ENCODE measurements at places on chromosomes 13 and 19.

DNA sequence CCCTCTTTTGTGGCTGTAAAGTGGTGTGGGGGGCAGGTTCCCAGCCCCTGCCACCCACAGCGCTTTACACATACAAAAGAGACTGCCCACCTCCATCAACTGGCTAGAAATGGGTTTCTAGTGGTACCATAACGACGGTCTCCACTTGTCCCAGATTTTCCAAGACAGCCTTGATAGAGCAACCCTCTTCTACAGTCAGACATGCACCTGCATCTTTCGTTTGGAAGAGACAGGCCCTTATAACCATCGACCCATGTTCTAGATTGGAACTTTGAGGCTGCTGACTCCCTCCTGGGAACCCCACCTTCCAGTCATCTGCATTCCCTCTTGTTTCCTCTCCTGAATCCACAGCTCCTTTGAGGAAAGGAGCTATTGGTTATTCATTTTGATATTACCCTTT is 63.1 kb downstream of the GSX1 start:
- no peak for DNase-seq

DNA sequence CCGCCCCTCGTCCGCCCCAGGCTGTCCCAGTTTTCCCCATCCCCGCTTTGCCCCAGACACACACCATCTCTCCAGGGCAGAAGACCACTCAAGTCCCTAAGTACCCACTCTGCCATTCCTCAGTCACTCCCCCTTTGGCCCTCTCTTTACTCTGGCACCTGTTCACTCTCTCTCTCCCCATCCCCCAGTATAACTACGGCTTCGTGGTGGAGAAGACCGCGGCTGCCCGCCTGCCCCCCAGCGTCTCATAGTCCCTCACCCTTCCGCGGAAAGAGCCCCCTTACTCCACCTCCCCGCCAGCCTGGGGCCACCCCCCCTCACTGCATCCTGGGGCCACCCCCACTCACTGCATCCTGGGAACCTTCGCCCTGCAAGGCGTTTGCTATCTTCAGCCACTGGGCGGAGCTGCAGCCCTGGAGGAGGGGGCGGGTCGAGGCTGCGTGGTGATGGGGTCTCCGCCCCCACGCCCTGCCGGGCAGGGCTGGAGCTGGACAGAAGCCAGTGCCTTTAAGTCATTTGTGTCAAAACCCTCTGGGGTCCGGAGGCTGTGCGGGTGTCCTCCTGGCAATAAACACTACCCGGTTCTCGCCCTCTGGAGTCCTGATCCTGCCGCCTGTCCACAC is 5.0 kb downstream of the MVB12A start:
- DNase-seq = no peak

DNA sequence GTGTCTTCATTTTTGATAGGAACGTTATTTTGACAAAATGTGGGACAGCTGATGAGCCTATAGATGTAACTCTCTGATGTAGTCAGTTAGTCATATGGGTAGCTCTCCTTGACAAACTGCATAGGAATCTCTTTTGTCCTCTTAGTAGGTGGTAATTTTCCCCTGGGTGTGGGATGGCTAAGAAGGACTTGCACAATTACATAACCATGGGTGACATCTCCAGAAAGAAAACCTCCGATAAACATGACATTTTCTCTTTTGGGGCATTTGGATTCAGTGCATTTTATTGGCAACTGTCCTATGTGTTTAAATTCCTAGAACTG is 41.8 kb downstream of the IGFL3 start:
- DNase-seq = no peak

DNA sequence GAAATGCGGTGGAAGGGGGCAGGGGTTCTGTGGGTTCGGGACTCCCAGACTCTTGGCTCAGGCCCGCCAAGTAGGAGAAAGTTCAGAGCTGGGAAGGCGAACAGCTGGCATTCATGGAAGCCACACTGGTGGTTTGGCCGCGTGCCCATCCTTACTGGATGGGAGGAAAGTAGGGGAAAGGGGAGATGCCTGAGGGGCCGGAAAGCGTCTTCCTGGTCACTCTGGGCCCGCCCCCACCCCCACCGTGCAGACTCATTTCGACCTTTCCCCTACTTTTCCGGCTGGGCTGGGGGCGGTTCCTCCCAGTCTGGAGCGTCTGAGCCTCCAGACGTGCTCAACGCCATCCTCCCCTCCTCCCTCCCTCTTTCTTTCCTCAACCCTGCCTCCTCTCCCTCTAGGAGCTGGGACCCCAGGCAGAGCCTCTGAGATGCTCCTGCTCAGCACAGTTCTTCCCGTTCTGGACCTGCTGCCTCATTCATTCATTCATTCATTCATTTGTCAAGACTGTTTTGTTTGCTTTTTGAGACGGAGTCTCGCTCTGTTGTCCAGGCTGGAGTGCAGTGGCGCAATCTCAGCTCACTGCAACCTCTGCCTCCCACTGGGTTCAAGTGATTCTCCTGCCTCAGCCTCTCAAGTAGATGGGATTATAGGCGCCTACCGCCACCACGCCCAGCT is 3.5 kb downstream of the ANGPTL4 start:
- peak; percentile 99 for DNase-seq

- DNase-seq = no peak
Measured at GRCh38 chr13:88189728-88190127, 518.6 kb downstream of the SLITRK5 start.

DNA sequence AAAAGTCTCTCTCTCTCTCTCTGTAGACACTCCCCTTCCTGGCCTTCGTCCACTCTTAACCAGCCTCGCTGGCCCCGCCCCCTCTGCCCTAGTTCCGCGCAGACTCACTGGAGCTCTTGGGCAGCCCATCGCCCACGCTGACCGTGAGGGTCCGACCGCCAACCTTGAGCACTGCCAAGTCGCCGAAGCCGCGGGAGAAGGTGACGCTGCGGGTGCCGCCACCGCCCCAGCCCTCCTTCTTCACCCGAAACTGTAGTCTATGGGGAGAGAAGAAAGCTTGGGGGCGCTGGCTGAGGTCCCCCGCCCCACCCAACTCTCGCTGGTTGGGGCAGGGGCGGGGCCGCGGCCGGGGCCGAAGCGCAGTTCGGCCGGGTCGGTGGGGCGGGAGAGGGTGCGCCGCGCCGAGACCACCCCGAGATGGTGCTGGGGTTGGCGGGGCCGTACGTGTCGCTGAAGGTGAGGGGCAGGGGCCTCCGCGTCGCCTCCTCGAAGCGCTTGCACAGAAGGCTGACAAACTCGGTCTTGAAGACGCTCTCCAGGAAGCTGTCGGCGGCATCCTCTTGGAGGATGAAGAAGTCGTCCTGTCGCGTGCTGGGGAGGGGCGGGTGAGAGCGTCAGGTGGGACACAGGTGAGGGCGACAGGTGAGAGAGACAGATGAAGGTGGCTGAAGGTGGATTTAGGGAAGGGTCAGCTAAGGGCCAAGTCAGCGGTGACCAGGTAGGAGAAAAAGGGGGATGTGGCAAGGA is 12.6 kb upstream of the ZNF414 start:
- DNase-seq = peak; percentile 98

DNA sequence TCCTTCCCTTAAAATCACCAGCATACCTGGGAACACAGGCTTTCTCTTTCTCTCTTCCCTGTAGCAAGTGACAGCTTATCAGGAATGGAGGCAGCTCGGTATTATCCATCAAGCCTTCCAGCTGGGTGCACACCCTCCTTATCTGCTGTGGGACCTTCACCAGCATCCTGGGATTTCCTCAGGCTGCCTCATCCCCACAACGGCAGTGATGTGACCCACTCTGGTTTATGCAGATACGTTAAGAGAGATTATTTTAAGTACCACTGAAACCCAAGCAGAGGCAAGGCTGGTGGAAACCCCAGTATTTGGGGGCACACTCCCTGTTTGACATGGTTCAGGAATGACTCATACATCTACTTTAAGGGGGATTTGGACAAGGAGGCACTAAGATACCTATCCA is 192.1 kb downstream of the TM9SF2 start:
- no peak for DNase-seq

- DNase-seq = no peak
Measured at GRCh38 chr13:71524245-71524612, 342.8 kb downstream of the DACH1 start.

DNA sequence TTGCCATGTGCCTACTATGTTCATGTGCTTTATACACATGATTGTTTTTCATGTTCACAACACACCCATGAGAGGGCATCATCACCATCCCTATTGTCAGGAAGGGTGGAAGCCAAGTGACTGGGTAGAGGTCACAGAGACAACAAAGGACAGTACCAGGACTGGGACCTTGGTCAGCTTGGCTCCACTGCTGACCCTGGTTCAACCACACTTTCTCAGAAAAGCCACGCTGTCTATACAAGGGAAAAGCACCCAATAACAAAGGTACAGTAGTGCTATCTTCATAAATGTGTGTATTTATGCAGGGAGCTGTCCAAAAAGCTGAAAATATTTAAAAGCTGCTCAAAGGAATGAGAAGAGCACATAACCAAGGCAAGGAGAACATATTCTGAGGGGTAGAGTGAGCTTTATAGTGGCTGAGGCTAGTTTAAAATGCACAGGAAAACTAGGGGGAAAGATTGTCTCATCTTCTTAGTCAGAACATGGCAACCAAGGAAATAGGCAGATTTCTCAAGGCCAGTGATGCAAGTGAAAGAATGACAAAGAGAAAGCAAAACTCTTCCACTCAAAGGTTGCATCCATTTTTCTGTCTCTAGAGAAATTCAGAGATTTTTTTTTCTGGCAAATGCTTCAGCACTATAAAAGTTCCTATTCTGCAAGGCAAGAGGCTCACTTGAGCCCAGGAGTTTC is 415.0 kb downstream of the FOXO1 start:
- DNase-seq = no peak

GRCh38 chr13:50015750-50016149 is 506 bp downstream of the KCNRG start:
- DNase-seq = no peak

DNA sequence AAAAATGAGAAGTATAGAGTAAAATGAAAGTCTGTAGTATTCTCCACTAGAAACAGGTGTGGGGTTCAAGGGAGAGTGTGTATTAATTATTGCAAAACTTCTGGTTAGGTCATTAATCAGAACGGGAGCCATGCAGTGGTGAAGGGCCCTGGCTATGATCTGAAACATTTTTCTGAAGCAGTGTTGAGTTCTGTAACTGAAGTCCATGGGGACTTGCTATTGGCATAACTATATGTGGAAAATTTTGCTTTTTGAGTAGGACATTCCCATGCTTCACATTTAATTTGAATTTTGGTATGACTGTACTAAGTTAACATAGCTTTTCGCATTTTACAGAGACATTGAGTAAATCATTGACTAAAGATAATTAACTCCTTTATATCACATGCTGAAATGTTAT is 67.5 kb downstream of the LRCH1 start:
- DNase-seq = no peak

DNA sequence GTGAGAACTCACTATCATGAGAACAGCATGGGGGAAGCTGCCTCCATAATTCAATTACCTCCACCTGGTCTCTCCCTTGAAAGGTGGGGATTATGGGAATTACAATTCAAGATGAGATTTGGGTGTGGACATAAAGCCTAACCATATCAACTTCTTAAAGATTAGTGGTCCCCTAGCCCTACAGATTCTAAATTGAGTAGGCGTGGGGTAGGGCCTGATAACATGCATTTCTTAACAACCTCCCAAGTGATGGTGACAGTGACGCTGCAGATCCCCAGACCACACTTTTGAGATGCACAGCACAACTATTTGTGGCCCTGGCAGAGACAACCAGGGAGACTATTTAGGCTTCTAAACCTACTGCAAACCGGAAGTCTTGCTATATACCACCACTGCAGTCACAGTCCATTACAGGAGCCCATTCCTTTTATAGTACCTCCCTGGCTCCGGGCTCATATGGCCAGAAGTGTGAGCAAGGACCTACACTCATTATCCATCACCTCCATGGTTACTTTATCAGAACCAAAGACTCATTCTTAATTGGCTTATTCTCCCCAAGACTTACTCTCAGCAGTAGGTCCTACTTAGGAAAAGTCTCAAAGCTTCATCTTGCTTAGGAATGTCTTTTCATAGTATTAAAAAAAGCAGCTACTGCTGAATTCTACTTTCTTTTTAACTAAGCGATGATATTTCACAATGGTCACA is 2.1 kb upstream of the DPY19L3 start:
- no peak for DNase-seq

- DNase-seq = no peak
Measured at GRCh38 chr19:10549733-10550132, 6.0 kb downstream of the ATG4D start.

GRCh38 chr13:74191410-74191809 is 57.2 kb upstream of the KLF12 start:
- DNase-seq = no peak

- no peak for DNase-seq
Measured at GRCh38 chr13:51768378-51768921, 35.5 kb downstream of the DHRS12 start.

DNA sequence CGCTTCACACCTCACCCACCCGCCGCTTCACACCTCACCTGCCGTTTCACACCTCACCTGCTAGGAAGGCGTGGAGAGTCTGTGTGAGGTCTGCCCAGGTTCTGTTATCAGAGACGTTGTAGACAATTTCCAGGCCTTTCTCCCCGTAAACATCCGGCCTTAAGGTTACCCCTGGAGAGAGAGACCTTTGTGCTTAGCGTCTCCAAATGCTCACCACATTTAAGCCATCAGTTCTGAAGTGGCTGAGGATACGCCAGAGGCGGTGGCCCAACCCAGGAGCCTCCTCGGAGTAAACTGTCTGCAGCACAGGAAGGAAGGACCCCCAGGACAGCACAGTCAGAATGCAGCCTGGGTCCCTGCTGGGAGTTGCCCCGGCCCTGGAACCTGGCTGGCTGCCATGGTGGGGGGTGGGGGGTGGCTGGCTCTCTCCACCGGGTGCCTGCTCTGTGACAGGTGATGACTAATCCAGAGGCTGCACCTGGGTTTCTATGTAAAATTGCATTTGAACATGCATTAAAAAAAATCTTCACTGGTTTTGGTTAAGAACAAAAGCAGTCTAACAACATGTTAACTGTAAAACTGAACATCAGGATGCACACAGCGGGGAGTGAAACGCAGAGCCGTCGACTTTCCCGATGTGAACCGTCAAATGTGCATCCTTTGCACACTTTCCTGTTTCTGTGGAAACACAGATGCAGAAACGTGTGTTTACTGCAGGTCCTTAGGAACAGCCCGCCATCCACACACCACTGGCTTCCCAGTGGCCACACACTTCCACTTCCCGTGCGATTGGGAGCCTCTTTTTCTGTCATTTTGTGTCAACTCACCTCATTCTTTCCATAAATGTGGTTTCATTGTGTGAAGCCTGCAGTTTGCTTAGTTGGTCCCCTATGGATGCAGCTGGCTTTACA is 4.5 kb downstream of the ATP4B start:
- DNase-seq = no peak

GRCh38 chr13:49533591-49534269 is 38.0 kb downstream of the PHF11 start:
- no peak for DNase-seq

- DNase-seq = no peak
Measured at GRCh38 chr13:51764184-51765141, 39.5 kb downstream of the DHRS12 start.

GRCh38 chr19:31535691-31536460 is 186.6 kb upstream of the TSHZ3 start:
- no peak for DNase-seq

Data from chondrocyte (in vitro differentiated cells).